ENCODE measurements at places on chromosomes 4 and X.
A peak's percentile ranks its signal among the peaks of the same experiment; 100 is the strongest.

DNA sequence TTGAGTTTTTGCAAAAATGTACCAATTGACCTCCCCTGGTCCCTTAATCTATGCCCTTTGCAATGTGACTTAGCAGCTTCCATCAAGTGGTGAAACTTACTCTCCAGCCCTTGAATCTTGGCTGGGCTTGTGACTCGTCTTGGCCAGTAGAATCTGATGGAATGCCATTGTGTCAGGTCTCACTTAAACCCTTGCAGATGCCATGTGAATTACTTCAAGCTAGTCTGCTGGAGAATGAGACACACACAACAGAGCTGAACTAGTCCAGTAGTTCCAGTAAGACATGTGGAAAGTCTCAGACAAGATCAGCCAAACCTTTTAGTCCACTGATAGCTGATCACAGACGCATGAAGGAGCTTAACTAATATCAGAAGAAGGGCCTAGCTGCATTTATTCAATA is 567.8 kb upstream of the CPEB2 start:
- no peak for DNase-seq

DNA sequence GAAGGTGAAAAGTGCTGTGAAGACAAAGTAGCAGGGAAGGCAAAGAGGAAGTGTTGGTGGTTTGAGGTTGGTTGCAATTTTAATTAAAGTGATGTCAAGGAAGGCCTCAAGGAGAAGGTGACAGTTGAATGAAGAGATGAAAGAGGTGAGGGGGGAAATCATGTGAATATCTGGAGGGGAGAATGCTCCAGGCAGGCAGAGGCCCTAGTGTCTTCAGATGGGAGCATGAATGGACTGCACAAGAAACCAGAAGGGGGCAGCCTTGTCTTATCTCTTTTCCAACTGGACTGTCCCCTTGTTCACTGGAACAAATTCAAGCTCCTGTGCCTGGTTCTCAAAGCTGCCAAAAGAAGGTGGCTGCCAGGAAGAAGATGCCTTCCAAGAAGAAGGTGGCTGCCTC is 68.4 kb downstream of the MAOB start:
- DNase-seq, result peak; percentile 29

DNA sequence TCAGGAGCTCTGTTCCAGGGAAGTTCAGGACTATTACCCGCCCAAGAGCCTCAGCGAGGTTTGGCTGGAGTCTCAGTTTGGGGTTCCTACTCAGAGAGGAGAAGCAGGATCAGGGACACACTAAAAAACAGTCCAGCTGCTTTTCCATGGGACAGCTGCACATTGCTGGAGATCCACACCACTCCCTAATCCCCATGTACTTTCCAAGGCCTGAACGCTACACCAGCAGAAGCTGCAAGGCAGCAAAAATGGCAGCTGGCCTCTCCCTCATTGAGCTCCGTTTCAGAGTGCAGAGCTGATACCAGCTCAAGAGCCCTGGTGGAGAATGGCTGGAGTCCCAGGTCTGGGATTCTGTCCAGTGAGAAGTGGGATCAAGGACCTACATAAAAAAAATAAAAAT is 551.2 kb upstream of the PABPC5 start:
- peak; percentile 1 for DNase-seq

- no peak for DNase-seq
Measured at GRCh38 chr4:153791746-153792617, 3.1 kb upstream of the SFRP2 start.

- peak; percentile 96 for DNase-seq
Measured at GRCh38 chrX:152941328-152942076, 43.6 kb downstream of the ZNF185 start.

GRCh38 chrX:55135171-55135570 is 46.4 kb downstream of the PAGE2 start:
- peak; percentile 46 for DNase-seq

DNA sequence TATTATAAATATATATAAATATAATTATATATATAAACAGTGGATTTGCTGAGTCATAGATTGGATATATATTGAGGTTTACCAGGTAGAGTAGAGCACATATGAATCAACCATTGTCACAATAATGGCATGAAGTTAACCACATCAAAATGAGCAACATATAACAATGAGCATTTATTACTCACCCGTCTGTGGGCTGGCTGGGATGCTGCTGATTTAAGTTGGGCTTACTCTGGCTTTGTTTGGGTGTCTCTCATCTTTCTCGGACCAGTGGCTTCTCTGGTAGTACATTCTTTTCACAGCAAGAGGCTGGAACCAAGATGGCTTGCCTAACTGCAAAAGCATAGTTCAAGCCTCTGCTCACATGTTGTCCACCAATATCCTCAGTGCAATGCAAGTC is 111.7 kb upstream of the TAPT1 start:
- no peak for DNase-seq

DNA sequence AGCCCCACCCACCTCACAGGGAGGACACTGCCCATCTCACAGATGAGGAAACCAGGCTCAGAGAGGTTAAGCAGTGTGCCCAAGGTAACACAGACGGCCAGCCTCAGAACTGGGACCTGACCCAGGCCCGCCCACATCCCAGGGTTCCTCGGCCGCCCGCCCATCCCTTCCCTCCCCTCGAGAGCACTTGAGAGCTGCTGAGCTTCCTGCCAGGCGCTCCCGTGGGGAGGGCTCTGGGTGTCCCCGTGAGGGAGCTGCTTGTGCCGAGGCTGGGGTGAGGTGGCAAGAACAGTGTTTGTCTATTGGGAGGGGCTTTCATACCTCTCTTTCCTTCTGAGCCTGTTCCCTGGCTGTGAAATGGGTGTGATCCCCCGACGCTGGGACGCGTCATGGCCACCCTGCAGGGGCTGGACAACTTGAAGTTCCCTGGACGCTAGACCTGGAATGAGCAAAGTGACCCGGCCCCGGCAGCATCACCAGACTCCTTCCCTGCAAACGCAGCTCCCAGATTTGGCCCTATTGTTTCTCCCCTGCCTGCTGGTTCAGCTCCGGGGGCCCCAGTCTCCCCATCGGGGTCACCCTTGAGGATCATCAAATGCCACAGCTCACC is 204.9 kb downstream of the AFAP1 start:
- DNase-seq, result no peak

DNA sequence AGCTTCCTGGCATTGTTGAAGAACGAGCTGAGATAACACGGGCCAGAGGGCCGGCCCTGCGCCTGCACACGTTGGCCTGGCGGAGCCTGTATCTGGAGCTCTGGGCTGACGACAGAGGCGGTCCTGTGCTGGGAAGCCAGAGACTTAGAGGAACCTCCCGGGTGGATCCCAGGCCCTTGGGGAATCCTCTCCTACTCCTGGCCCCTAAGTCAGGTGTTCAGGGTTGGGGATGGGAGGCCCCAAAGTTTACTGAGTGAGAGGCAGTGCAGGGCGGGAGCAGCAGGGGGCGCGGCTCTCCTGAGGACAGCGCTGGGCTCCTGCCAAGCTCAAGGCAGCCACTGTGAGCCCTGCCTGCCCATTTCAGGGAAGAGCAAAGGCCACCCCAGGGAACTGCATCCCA is 2.5 kb upstream of the HTRA3 start:
- peak; percentile 61 for DNase-seq

- DNase-seq, result peak; percentile 0
Measured at GRCh38 chrX:133530960-133531359, 115.7 kb upstream of the GPC4 start.

GRCh38 chrX:120739300-120739699 is 109.4 kb upstream of the C1GALT1C1 start:
- DNase-seq, result no peak

DNA sequence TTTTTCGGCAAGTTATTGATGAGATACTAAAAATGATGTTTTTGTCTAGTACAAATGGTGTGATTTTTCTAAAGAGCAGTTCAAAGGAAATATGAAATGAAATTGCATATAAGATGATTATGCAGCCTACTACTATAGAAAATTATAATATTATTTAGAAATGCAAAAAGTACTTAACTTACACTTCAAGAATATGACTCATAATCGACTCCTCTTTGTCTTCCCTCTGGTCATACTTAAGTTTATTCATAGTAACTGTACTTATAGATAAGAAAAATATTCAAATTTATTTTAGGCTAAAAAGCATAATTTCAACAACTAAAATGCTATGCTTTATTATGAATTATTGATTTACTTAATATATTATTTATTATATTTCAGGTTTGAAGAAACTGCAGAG is 33.2 kb downstream of the CEP44 start:
- no peak for DNase-seq

DNA sequence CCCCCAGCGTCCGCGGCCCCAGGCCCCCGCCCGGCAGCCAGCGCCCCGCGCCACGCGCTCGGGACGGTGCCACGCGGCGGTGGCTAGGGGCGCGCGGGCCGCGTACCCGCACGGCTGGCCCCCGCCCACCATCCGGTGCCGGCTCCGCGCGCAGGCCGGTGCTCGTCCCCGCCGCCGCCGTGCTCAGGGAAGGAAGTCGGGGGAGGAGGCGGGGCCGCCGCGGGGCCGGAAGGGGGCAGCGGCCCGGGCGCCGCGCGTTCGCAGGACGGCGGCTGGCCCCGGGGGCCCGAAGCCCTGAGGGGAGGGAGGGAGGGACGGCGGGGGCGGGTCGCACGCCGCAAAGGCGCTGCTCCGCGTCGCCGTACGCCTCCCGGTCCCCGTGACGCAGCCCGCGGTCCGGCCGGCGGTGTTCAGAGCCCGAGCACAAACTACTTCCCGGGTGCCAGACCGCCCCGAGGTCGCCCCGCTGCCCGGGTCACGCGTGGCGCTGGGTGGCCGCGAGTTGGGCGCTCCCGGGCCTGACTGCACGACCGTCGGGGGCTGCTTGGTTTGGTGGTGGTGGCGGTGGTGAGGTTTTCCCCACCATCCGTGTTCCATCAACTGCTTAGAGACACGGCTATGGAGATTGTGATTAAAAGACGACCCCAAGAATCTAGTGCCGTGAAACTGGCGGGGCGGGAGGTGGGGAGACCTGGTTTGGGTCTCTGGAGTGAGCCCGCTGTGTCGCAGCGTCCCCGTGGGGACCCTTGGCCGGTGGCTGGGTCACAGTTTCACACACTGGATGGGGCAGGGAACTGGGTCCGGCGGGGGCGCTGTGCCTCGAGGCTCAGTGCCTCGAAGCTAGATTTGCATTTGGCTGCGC is at the start of gene DCTD:
TSS of gene DCTD (minus strand) at position 205 of the 862 bp plus-strand sequence. CDS start 1,818 bp downstream, outside the sequence.
- DNase-seq, result peak; percentile 68

GRCh38 chrX:54785901-54786300 is 12.2 kb downstream of the ITIH6 start:
- DNase-seq, result peak; percentile 43

DNA sequence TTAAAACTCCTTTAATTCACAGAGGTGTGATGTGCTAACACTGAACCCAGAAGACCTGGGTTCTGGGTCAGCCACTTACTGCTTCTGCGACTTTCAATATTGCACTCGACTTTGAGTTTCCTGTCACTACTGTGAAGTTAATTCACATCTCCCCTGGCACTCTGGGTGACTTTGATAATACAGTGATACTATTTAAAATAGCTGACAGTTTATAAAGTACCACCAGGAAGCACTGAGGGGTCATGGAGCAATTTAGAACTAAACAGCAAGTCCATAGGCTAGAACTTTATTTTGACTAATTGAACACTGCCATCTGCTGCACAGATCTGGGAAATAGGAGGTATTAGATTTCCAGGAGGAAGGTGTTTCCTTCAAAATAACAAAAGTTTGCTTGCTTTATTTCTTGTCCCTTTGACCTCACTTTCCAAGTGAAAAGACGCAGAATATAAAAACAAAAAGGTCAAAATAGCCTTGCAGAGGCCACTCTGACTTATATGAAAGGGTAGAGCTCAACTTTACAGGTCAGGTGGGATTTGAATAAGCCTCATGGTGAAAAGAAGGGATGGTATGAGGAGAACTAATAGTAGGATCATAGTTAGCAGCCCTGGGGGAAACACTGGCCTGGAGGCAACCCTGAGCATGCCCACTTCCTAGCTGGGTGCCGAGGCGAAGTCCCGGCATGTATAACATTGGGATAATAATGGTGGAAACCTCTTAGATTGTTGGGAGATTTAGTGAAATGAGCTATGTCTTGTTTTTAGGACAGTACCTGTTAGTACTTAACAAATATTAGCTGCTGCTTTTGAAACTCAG is 53.4 kb downstream of the ZNF518B start:
- peak; percentile 38 for DNase-seq

DNA sequence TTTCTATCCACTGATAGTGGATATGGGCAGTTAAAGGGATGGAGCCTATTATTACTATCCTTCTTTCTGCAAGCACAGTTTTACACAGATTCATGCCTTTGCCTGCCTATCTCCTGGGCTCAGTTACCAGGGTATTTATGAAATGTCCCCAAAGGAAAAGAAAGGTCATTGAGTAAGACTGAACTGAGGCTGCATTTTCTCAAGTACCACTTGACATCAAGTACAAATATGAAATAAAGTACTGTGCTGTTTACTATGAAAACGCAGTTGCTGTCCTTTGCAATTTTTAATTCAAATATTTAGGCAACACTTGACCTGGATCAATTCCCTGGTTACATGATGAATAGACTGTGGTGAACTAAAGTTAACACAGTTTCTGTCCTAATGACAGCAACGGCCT is 23.5 kb upstream of the SPANXN4 start:
- DNase-seq, result no peak

GRCh38 chr4:85414972-85415371 is 60.0 kb upstream of the ARHGAP24 start:
- DNase-seq, result no peak

- no peak for DNase-seq
Measured at GRCh38 chrX:36422368-36422767, 502.8 kb downstream of the CFAP47 start.

GRCh38 chr4:38670939-38671591 is 7.1 kb downstream of the KLF3 start:
- no peak for DNase-seq

DNA sequence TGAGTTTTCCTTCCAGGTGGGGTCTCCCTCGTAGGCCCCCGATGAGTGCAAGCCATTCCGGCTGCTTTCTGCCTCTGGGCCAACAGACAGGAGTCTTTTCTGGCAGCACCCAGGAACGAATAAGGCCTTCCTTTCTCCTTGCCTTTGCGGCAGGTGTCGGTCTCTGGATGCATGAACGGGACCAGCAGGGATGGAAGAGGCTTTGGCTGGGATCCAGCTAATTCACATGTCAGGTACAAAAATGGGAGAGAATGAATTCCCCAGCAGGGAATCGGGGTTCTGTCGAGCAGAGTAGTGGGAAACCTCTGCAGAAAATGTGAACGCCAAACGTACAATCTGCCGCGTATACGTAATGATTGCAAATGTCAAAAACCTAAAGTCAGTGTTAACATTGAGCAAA is 146.1 kb upstream of the TBL1X start:
- DNase-seq, result no peak

- DNase-seq, result peak; percentile 25
Measured at GRCh38 chrX:53321230-53321942, 40.0 kb upstream of the IQSEC2 start.
